ENCODE measurements at places on chromosomes 12 and 14.
A peak's percentile ranks its signal among the peaks of the same experiment; 100 is the strongest.

DNA sequence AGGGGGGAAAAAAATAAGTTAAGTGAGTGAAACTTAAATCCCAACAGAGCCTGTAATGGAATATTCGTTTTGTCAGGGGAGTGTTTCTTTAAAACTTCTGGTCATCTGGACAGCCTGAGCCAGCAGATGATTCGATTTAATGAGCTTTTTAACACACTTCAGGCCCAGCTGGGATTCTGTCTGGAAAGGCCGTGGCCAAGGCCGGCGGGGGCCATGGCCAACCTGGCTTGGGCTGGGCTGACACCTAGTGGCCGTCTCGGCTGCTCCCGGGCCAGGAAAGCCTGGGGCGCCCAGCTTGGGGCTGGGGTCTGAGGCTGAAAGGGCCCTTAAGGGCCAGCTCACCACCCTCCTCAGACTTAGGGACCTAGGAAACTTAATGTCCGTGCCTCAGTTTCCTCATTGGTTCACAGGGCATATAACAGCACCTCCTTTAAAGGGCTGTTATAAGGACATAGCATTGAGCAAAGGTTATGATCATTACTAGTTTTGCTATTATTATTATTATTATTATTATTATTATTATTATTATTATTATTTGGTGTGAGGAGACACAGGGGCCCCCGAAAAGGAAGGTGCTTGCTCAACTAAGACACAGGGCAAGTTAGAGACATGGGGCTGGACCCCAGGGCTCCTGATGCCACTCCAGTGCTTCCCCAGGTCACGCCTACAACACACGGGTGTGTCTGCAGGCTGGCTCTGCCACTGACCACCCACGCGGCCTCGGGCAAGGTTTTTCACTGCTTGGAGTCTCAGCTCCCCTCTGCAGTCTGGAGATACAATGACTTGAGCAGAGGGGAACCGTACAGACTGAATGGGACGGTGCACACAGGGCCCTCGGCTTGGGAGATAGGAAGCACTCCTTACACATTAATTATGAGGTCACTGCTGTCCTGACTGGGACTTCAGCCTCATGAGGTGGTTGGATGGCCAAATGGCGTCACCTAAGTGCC is 84.0 kb downstream of the SYNE3 start:
- DNase-seq = no peak

GRCh38 chr12:116838365-116838764 is 42.9 kb downstream of the HRK start:
- no peak for DNase-seq

- DNase-seq = no peak
These were observed 89.2 kb downstream of the NTS start for GRCh38 chr12:85963326-85963725.

DNA sequence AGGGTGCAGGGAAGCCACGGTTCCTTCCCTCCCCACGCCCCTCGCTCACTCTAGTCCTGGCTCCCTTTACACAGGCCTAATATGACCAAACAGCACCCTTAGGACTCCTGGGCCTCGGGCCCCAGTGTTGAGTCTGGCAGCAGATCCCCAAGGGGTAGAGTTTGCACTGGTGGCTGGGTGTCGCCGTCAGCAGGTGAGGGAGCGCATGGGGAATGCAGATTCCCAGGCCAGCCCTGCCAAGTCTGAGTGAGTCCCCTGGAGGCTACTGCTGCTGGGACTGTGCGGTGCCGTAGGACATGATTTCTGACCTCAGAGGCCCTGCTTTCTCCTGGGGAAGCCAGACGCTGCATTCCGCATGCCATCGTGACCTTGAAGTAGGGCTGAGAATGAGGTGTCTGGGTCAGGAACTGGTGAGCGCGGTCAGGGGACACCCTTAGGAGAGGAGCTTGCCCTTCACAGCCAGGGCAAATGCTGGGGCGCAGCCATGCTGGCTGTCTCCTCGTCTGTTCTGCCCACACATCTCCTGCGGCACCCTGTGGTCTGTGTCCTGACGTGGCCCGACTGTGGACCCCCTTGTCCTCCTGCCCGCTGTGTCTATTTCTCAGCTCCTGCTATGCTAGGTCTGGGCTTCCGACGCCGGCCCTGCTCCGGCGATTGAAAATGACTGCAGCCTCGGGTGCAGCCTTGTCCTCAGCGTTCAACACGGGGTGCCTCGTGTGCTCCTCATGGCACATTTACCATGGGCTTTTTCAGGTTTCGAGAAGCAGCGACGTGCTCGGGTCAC is 37.6 kb upstream of the PRMT8 start:
- no peak for DNase-seq

DNA sequence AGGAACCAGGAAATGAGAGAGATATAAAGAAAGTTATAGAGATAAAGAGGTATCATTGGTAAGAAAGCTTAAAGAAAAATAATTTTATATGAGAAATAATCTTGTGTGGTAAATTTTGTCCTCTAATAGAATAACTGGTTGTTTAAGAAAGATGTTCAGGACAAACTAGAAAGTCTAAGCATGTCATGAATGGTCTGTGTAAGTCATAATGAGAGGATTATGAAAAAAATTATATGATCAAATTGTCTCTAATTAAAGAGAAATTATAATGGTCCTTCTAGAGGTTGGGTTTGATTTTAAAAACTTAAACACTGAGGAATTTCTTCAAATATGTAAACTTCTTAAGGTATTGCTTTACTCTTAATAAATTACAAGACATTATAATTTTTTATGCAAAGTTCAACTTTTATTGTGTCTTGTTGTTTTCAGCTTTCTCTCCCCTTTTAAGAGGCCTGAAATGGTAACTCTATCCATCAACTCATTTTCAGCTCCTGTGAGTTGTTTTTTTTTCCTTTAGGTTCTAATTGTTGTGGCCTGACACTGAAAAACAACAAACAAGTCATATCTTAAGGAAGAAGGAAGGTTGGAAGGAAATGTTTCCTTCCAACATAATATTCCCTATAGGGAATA is 88.2 kb upstream of the CNOT2 start:
- no peak for DNase-seq

DNA sequence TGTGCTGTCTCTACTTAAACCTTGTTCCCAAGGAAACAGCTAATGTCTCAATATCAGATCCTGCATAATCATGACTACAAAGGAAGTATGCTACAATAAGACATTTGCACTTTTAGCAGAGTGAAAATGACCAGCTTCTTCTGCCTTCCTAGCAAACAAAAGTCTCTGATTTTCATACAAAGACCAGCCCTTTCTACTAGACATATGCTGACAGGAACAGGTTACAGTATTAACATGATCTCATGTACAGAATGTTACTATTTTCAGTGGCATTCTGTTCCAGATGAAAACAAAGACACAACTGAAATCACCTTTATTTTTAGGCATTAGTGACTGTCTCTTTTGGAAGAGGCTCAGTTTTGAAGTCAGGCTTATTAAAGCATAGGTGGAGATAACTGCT is 228.6 kb downstream of the MED13L start:
- DNase-seq = no peak

DNA sequence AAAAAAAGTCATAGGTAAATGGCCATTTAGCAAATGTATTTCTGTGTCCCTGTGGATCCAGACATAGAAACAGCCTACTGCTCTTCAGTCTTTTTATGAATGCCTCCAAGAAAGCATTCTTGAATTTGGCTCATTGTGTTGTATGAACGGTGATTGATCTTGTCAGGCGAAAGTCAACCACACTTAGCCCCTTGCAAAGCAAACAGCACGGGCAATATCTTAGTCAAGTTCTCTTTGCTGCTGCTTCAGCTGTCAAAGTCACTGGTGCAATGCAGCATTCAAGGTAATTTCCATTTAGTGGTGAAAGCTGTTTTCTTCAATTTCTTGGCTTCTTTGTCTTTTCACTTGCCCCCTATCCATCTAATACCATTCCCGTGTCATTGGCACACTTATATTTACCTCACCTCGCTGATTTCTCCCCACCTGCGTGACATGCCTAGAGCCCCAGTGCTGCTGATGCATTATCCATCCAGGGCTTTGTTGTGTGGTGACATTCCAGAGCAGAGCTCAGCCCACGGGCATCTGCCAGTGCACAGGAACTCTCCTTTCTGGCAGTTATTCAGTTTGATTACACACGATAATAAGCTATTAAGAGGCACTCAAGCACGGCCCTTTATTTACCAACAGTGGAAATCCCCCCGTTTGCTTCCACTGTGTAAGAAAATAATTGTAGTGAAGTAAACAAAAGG is 362.3 kb upstream of the NOVA1 start:
- DNase-seq = no peak

GRCh38 chr12:28222081-28222700 is 31.9 kb downstream of the CCDC91 start:
- peak; percentile 54 for DNase-seq

- DNase-seq = no peak
These were observed 15.9 kb downstream of the TAOK3 start for GRCh38 chr12:118356809-118357256.

- DNase-seq = no peak
These were observed 581.2 kb downstream of the ALG10 start for GRCh38 chr12:34603382-34604035.

DNA sequence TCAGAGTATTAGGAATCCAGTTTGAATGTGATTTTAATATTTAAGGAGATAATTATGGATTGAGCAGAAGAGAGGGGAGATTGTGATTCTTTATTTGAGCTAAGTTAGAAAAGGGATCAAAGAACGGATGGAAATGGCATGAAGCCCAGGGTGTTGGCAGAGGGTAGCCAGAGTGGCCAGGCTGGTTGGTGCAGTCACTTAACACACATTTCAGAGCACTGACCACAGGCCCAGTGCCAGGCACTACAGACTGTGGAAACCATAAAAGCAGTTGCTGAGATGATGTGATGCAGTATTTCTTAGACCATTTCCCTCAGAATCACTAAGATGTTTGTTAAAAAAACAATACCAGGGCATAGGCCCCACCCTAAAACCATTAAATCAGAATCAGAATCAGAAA is 167.7 kb upstream of the AMIGO2 start:
- DNase-seq = no peak

DNA sequence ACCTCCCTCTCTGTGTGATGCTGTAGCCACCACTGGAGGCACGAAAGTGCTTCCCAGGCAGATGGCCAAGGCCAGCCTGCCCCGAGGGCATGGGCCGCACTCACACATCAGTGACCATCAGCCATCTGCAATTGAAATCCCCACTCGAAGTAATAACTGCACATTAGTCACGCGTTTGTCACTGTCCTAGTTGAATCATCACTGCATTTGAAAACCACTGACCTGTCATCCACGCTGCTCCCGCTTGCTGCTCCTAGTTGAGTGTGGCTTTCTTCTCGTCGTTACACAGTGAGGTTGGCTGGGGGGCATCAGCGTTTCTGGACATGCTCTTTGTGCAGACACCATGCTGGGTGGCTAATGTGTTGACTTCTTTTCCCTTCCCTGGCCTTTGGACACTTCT is 176.1 kb downstream of the ADGRD1 start:
- DNase-seq = no peak

GRCh38 chr14:92586963-92587699 is 73.5 kb downstream of the RIN3 start:
- no peak for DNase-seq

- no peak for DNase-seq
These were observed 452.7 kb downstream of the BCL11B start for GRCh38 chr14:98819132-98819866.

DNA sequence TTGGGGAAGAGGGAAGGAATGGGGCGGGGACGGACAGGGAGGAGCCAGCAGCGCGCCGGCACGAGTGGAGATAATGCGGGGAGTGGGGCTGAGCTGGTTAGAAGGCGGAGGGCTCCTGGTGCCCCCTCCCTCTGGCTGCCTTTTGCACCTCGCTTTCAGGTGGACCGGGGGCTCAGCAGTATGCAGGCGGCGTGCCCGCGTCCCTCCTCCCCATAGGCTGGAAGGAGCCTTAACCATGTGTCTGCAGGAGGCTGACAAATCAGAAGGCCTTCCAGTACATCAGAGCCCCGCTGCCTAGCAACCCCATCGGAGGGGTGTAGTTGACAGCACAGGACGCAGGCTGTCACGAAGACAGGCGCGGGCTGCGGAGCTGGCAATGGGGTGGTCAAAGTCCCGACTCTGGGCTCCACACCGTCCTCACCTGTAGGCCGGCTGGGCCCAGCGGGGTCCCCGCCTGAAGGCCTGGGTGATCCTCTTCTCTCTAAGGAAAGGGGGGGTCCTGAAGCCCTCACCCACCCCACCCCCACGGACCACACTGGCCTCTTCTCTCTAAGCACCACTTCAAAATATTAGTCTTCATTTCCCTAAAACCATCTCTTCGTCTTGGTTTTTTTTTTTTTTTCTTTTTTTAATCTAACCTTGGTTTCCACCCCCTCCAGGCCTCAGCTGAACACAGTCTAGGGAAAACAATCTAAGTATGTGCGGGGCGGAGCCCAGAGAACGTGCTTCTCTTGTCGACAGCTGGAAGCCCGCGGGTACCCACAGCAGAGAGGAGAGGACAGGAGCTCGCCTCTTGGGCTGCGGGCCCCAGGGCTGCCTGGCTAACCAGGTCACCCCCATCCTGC is 44.5 kb downstream of the KDM2B start:
- peak; percentile 45 for DNase-seq

GRCh38 chr12:68977909-68978610 is 45.1 kb upstream of the CPM start:
- no peak for DNase-seq

GRCh38 chr12:87467936-87468335 is 561.3 kb downstream of the C12orf50 start:
- DNase-seq = no peak

- DNase-seq = no peak
These were observed 15.2 kb downstream of the NAA30 start for GRCh38 chr14:57405562-57405961.

DNA sequence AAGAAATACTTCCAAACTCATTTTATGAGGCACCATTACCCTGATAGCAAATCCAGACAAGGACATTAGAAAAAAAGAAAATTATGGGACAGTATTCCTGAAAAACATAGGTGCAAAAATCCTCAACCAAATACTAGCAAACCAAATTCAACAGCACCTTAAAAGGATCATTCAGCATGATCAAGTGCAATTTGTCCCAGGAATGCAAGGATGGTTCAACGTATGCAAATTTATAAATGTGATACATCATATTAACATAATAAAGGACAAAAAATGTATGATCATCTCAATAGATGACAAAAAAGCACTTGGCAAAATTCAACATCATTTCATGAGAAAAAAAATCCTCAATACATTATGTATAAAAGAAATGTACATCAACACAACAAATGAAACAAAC is 162.9 kb downstream of the DUSP6 start:
- DNase-seq = no peak

- no peak for DNase-seq
These were observed 131.9 kb downstream of the CEP128 start for GRCh38 chr14:80809663-80810062.

GRCh38 chr14:102087762-102088011 is 843 bp upstream of the HSP90AA1 start:
- no peak for DNase-seq

DNA sequence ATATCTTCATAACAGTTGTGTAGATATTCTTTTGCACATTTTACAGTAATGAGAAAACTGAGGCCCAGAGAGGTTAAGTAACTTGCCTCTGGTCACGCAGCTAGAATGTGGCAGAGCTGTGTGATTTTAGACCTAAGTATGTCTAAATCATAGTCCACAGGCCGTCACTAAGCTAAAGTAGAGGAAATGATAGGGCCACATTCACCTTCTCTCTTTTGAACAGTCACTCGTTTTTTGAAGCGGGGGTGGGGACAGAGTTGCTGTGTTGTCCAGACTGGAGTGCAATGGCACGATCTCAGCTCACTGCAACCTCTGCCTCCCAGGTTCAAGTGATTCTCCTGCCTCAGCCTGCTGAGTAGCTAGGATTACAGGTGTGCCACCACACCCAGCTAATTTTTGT is 68.5 kb downstream of the RASSF3 start:
- no peak for DNase-seq

GRCh38 chr12:121121805-121122204 is 10.9 kb upstream of the P2RX7 start:
- no peak for DNase-seq

- no peak for DNase-seq
These were observed 10.7 kb upstream of the TCL1B start for GRCh38 chr14:95675486-95675885.

Measured in stimulated activated CD4-positive, alpha-beta T cell treated with anti-CD3 and anti-CD28 coated beads, Interleukin-4, amount 100 ng/mL, for 4 hours (primary cell).